Heart left ventricle (tissue), 16 donors: ENCODE measurements at places on chromosomes 12 and 14. TPM values are rescaled to one million over a fixed set of nuclear protein-coding genes. Genes with fewer than 3 reads are reported as not detected.

Gene KLRF1
- total RNA-seq, result not detected

GRCh38 chr12:7175493-7175892 is 14.0 kb upstream of the PEX5 start:
- no peak for DNase-seq

DNA sequence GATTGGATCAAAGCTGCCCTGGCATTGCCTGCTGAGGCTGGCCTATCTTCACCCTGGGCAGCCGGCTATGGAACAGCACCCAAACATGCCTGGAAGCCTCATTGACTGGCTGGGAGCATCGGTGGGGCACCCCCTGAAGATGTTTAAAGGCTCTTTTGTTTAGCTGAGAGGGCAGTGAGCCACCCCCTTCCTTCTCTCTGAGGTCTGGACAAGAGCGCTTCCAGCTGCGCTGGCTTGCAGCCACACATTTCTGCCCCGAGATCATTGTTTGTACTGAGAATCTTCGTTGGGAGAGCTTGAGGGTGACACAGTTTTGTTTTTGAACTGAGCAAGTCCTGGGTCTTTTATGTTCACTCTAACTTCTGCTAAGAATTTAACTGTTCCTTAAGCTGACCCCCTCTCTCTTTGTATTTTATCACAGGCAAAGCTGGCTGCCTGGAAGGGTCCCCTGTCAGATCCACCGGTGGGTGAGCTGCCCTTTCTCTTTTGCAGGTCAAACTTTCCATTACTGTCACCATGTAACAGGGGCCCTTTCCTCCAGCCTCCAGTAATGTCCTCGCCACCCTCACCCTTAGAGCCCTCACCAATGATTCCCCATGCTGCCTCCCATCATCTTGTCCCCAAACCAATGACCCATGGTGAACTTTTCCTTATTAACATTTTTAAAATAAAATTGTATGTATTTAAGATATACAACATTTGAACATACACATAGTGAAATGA is 212.2 kb downstream of the KIF26A start:
- DNase-seq, result no peak

Gene NT5DC3
- total RNA-seq, result 3.4 TPM
